MG63 (cell line): ENCODE measurements at places on chromosomes 5 and 9.
A peak's percentile ranks its signal among the peaks of the same experiment; 100 is the strongest.

DNA sequence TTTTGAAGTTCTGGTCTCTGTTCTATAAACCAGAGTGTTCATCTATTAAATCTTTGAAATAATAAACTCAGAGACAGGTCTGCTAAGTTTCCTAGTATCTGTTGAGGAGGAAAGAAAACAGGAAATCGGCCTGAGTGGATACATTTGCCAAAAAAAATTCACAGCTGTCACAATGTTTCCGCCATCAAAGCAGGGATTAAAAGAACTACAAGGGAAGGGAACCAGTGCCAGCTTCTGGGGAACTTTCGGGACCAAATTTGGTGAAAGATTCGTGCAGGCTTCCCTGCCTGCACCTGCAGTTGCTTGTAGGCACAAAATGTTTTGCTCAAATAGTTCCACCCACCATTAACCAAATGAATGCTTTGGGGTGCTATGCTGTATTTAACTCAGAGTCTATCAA is 267.5 kb downstream of the MSX2 start:
- no peak for DNase-seq

DNA sequence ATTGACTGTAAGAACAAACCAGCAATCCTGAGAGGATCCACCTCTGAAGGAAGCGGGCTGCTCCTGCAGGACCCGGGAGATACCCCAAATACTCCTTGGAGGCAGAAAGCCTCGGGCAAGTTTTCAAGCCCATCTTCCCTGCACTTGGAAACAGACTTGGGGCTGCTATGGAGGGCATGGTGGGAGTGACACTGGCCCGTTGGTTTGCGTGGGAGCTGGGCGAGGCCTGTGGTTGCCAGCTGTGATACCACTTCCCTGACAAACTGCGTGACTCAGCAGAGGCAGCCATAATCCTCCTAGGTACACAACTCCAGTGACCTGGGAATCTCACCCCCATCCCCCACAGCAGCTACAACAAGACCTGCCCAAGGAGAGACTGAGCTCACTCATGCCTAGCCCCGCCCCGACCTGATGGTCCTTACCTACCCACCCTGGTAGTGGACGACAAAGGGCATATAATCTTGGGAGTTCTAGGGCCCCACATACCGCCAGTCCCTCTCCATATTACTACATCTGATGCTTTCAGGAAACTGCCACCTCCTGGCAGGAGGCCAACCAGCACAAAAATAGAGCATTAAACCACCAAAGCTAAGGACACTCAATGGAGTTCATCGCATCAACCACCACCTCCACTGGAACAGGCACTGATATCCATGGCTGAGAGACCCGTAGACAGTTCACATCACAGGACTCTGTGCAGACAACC is 38.1 kb upstream of the VLDLR start:
- no peak for DNase-seq

DNA sequence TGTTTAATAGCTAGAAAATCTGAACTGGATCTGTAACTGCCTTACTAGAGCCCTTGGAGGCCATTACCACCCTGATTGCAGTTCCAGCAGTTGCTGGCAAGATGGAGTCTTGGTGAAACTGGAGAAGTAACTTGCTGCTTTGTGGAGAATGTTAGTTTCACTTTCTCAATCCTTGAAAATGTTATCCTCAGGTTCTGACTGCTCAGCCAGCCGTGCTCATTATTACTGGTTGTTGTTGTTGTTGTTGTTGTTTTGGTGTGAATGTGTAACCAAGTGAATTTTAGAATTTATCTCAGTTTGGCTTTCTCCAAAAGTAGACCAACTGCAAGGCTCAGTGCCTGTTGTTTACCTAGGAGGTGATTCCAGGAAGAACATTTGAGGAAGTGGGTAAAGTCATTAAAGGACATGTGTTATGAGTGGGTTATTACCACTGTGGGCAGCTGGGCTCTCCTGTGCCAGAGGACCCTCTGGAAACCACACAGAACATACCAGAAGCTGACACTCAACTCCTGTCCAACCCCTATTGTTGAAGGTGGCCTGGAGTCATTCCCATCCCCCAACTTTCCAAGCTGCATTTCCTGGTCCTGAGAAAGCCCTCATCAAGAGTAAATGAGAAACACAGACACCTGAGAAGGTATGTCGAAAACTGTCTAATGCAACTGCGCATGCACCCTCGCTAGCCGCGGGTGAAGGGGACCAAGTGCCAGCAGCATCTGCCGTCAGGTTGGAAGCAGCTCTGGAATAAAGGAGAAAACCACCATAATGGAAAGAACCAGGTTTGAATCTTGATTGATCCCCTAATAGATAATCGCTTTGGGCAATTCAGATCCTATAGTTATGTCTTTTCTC is 111.6 kb downstream of the CMYA5 start:
- DNase-seq: no peak

GRCh38 chr9:76658510-76659231 is 105.6 kb upstream of the PCA3 start:
- no peak for DNase-seq

- DNase-seq: no peak
These were observed 66.6 kb downstream of the ZNF474 start for GRCh38 chr5:122195802-122196394.

GRCh38 chr5:78597068-78597973 is 51.3 kb downstream of the LHFPL2 start:
- no peak for DNase-seq

DNA sequence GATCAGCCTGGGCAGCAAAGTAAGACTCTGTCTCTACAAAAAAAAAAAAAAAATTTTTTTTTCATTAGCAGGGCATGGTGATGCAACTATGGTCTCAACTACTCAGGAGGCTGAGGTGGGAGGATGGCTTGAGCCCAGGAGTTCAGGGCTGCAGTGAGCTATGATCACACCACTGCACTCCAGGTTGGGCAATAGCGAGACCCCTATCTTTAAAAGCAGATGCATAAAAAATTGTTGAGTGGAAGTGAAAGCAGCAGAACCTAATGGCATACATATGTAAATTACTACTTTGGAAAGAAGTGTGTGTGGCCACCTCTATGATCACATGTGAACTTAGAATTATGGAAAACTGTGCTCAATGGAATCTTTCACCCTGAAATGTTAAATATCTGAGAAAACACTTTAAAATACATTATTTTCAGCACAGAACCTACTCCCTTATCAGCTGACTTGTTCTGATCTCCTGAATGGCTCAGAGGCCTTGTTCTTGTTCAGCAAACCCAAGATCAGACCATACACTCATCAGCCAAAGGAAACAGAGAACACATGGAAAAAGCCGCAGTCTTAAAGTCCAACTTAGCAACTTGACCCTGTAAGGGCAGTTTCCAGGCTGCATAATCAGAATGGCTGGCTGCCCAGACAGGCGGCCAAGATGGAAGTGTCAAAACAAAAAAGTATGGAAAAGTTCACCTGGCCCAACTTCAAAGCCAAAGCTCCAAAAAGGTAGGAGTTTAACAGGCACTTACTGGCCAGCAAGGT is 56.5 kb downstream of the SIL1 start:
- DNase-seq: peak; percentile 56

DNA sequence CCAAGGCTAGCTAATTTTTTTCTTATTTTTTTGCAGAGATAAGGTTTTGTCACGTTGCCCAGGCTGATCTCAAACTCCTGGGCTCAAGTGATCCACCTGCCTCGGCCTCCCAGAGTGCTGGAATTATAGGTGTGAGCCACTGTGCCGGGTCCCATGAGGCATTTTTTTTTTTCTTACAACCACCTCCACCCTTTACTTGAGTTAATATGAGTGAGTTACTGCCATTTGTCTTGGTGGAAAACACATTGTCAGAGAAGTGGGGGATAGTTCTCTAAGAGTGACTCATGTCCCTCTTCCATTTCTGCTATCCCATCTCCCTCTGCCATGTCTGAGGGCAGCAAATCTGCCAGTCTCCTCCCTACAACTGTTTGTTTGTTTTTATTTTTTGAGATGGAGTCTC is 163.4 kb upstream of the CLINT1 start:
- no peak for DNase-seq
